ENCODE measurements at places on chromosomes 2 and 18. TPM values are rescaled to one million over a fixed set of nuclear protein-coding genes. Genes with fewer than 3 reads are reported as not detected.

The KCNJ3 gene
- total RNA-seq = not detected

The KIAA1328 gene
- total RNA-seq = 8.7 TPM

The ACTR3 gene
- 604 TPM for total RNA-seq

The CYP27A1 gene
- not detected for total RNA-seq

The FNDC4 gene
- not detected for total RNA-seq

The G6PC2 gene
- total RNA-seq = not detected

The CENPO gene
- 56.1 TPM for total RNA-seq

The DSC2 gene
- not detected for total RNA-seq

The SP9 gene
- not detected for total RNA-seq

The KCNF1 gene
- total RNA-seq = not detected

The CIB4 gene
- total RNA-seq = not detected

The DSG4 gene
- not detected for total RNA-seq

The SPATS2L gene
- total RNA-seq = 45.5 TPM

The PROM2 gene
- 0.47 TPM for total RNA-seq

The MAP2 gene
- total RNA-seq = not detected

The LIPG gene
- 0.11 TPM for total RNA-seq

The SLC39A6 gene
- total RNA-seq = 19.7 TPM

The CGREF1 gene
- 0.61 TPM for total RNA-seq

The BOLL gene
- not detected for total RNA-seq

The CYP27C1 gene
- not detected for total RNA-seq

The SGPP2 gene
- total RNA-seq = 0.11 TPM

The CCDC141 gene
- total RNA-seq = 17.0 TPM

The PLCD4 gene
- 0.26 TPM for total RNA-seq

The MYL12B gene
- 404 TPM for total RNA-seq

The AFF3 gene
- total RNA-seq = 7.1 TPM

Measured in activated CD8-positive, alpha-beta T cell treated with anti-CD3 and anti-CD28 coated beads, Interleukin-2, amount 10 ng/mL, durations not matched to agents 7 days and 5 days (primary cell).